ENCODE measurements at places on chromosomes 12 and 14. TPM values are rescaled to one million over a fixed set of nuclear protein-coding genes. Genes with fewer than 3 reads are reported as not detected.

GZMB gene
- 0.78 TPM for total RNA-seq

INHBC gene
- not detected for total RNA-seq

SPX gene
- total RNA-seq, result not detected

SLC6A12 gene
- 1.8 TPM for total RNA-seq

RAB15 gene
- 7.8 TPM for total RNA-seq

SOS2 gene
- 38.7 TPM for total RNA-seq

NPAS3 gene
- not detected for total RNA-seq

DNA sequence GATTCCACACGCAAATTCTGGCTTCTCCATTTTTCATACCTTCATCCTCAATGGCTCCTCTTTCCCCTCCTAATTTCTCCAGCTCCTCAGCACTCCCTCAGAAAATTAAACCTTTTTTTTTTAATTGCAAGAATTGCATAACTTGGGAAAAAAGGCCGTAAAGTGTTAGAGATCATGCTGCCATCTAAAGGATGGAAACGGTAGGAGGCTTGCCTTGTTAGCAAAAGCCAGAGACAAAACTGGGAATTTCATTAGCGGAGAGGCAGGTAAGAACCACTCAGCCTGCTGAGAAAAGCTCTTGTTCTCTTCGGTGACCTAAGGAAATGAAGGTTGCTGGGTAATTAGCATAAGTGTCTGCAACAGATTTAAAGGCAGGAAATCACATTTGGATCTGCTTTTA lies 204.3 kb downstream of the AEBP2 start:
- no peak overlapping the region for H3K27ac ChIP-seq
- no peaks in the 10 kb centered on the region for H3K27me3 ChIP-seq

- peaks cover 11% of the 10 kb centered on the region for H3K4me1 ChIP-seq
- no peak for DNase-seq
- no peak overlapping the region for H3K27ac ChIP-seq
- H3K4me3 ChIP-seq, result peak overlapping the region; percentile 61
- H3K27me3 ChIP-seq, result peaks cover 5% of the 10 kb centered on the region
- H3K36me3 ChIP-seq, result no peaks in the 10 kb centered on the region
Measured at GRCh38 chr12:116693286-116694227, 44.3 kb downstream of the SPRING1 start.

- no peak overlapping the region for H3K27ac ChIP-seq
- no peaks in the 10 kb centered on the region for H3K4me1 ChIP-seq
- H3K4me3 ChIP-seq, result no peak overlapping the region
- no peaks in the 10 kb centered on the region for H3K36me3 ChIP-seq
- H3K27me3 ChIP-seq, result no peaks in the 10 kb centered on the region
Measured at GRCh38 chr12:4135919-4136605, 137.5 kb upstream of the CCND2 start.

DNA sequence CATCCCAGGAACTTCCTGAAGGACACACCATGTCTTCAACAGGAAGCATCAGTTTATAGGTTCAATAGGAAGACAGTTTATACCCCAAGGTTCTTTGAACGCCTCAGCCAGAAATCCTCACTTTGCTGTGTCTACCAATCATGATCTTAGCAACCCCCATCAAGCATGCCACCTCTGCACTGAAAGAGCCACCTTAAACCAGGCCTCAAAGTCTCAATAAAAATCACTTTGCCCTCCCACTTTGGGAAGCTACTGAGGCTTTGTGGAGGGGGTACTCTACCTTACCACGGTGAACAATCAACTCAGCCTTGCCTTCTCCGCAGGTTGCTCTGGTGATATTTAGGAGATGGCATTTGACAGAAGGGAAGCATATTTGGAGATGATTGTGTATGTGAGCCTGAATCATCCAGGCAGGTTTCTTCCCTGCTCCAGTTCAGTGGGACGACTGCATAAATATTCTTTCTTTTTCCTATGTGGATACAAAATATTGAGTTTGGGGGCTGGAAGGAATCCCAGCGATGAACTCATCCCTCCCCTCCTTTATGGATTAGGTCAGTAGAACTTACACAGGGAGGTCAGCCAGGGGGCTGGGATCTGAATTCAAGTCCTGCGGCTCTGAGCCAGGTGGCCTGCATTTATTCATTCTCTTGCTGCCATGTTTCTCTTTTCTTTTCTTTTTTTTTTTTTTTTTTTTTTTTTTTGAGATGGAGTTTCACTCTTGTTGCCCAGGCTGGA lies 42.8 kb upstream of the VASH1 start:
- no peak overlapping the region for H3K27ac ChIP-seq
- no peak for DNase-seq
- no peaks in the 10 kb centered on the region for H3K36me3 ChIP-seq
- no peaks in the 10 kb centered on the region for H3K27me3 ChIP-seq
- H3K4me1 ChIP-seq, result no peaks in the 10 kb centered on the region

- no peaks in the 10 kb centered on the region for H3K36me3 ChIP-seq
- no peaks in the 10 kb centered on the region for H3K27me3 ChIP-seq
- no peak for DNase-seq
- no peak overlapping the region for H3K27ac ChIP-seq
- H3K4me3 ChIP-seq, result no peak overlapping the region
Measured at GRCh38 chr14:89773644-89774316, 180.8 kb downstream of the EFCAB11 start.

- H3K27ac ChIP-seq, result peak overlapping the region; percentile 97
- DNase-seq, result no peak
- peaks cover 18% of the 10 kb centered on the region for H3K36me3 ChIP-seq
- H3K4me1 ChIP-seq, result peaks cover 16% of the 10 kb centered on the region
Measured at GRCh38 chr12:103956509-103957027, 9.1 kb upstream of the TDG start.

DNA sequence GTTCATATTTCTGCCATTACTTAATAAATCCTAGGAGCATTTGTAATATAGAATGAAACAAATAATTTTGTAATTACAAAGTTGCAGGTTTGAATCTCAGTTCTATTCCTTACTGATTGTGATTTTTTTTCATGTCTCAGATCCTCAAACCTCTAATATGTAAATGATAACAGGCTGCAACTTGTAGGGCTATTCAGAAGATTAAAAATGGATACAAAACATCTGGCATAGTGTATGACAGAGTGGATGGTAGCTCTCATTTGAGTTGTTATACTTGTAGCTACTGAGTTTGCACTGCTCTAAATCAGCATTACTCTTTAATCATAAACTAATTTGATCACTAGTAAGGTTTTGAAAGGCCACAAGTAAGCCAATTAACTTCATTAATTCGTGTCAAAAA lies 406.3 kb upstream of the MGAT4C start:
- no peak overlapping the region for H3K27ac ChIP-seq
- DNase-seq, result no peak
- H3K36me3 ChIP-seq, result no peaks in the 10 kb centered on the region
- H3K27me3 ChIP-seq, result no peaks in the 10 kb centered on the region
- no peak overlapping the region for H3K4me3 ChIP-seq
- H3K4me1 ChIP-seq, result no peaks in the 10 kb centered on the region

- peak; percentile 7 for DNase-seq
- H3K27ac ChIP-seq, result no peak overlapping the region
- peaks cover 11% of the 10 kb centered on the region for H3K4me1 ChIP-seq
- no peaks in the 10 kb centered on the region for H3K27me3 ChIP-seq
- H3K36me3 ChIP-seq, result no peaks in the 10 kb centered on the region
Measured at GRCh38 chr14:96146131-96146771, 58.4 kb upstream of the BDKRB2 start.

DNA sequence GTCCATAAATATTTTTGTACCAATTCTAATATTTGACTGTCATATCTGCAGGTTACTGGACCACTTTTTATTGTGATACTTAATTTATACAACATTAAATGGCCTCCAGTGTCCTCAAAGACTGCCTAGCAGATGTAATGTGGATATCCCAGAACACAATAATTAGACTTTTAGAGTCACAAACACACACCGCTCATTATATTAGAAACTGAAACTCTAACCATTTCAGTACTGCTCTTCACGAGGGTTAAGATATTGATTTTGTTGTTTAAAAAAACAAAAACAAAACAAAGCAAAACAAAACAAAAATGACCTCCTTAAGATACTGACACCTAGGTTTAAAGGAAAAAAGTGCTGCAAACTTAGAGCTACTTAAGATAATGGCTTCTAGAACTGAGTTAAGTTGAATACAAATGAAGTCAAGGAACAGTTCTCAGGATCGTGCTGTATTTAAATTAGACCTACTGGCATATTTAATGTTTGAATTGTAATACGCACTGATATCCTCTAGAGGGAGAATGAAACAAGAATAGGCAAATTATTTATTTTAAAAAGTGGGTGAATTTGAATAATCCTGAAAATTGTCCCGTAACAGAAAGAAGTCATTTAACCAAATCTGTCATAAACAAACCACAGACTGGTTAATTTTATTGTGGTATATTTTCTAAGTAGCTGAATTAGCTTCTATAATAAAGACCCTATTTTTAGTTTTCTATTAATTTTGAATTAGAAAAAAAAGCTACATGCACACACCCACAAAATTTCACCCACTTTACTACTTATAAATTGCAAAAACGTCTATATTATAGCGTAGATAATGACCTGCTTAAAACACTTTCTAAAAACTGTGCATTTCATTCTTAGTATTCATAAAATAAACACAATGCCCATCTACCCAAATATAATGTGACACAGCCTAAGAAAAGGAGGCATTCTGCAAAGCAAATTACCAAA lies 395.2 kb upstream of the DCN start:
- H3K4me1 ChIP-seq, result no peaks in the 10 kb centered on the region
- DNase-seq, result no peak
- H3K27ac ChIP-seq, result no peak overlapping the region
- H3K36me3 ChIP-seq, result no peaks in the 10 kb centered on the region
- H3K4me3 ChIP-seq, result peak overlapping the region; percentile 46
- no peaks in the 10 kb centered on the region for H3K27me3 ChIP-seq

- no peaks in the 10 kb centered on the region for H3K4me1 ChIP-seq
- DNase-seq, result no peak
- no peak overlapping the region for H3K27ac ChIP-seq
- H3K27me3 ChIP-seq, result no peaks in the 10 kb centered on the region
- no peaks in the 10 kb centered on the region for H3K36me3 ChIP-seq
Measured at GRCh38 chr14:81980601-81981306, 447.1 kb upstream of the SEL1L start.

- no peaks in the 10 kb centered on the region for H3K36me3 ChIP-seq
- peak; percentile 24 for DNase-seq
- no peaks in the 10 kb centered on the region for H3K27me3 ChIP-seq
Measured at GRCh38 chr14:55129086-55129427, at the start of gene LGALS3. LGALS3 (plus strand) TSS chr14:55129252; CDS start chr14:55137374, 8,122 bp downstream.

DNA sequence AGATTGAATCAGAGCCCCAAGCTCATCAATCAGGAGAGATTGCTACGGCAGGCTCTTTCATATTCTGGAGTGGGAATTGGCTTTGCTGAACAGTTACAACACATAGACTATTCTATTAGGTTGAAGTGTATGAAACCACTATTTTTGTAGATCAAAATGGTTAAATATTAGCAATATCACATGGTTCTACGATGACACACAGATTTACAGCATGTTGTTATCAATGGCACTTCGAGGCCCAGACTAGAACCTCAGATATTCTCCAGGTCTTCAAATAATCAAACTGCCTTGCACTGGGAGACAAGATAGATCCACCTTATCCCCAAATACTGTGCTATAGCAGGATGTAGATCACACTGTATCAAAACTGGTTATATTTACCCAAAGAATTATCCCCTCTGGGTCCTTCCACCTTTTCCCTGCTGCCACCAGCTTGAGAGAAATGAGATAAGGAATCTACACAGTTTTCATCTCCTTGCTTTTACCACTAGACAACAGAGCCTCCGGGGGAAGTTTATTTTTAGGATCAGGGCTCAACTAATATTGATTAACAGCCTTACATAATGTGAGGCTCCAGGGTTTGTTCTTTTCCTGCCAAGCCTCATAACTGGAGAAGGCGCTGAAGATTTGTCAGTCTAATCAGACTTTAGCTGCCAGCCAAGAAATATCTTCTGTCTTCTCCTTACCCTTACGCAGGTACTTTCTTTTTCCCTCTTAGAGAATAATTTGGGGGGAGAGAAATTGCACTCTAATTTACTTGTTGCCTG lies 507.1 kb downstream of the DIO2 start:
- H3K4me3 ChIP-seq, result no peak overlapping the region
- DNase-seq, result no peak
- no peaks in the 10 kb centered on the region for H3K4me1 ChIP-seq
- H3K27ac ChIP-seq, result no peak overlapping the region
- H3K27me3 ChIP-seq, result no peaks in the 10 kb centered on the region
- no peaks in the 10 kb centered on the region for H3K36me3 ChIP-seq

GRCh38 chr14:66496911-66497310 lies 10.7 kb downstream of the CCDC196 start:
- H3K36me3 ChIP-seq, result no peaks in the 10 kb centered on the region
- H3K27me3 ChIP-seq, result no peaks in the 10 kb centered on the region
- H3K4me1 ChIP-seq, result no peaks in the 10 kb centered on the region
- no peak overlapping the region for H3K27ac ChIP-seq
- DNase-seq, result no peak

- peaks cover 3% of the 10 kb centered on the region for H3K36me3 ChIP-seq
- H3K27me3 ChIP-seq, result no peaks in the 10 kb centered on the region
Measured at GRCh38 chr14:63715360-63715759, 12.5 kb downstream of the SGPP1 start.

DNA sequence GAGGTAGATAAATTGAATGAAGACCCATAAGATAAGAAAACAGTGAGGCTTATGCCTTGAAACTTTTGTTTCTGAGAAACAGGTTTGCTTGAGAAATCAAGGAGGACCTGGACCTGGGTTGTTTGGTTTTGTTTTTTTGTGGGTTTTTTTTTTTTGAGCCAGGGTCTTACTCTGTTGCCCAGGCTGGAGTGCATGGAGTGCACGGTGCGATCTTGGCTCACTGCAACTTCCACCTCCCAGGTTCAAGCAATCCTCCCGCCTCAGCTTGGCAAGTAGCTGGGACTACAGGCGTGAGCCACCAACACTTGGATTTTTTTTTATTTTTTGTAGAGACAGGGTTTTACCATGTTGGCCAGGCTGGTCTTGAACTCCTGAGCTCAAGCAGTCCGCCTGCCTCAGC lies 9.0 kb upstream of the PPTC7 start:
- no peak for DNase-seq
- peaks cover 3% of the 10 kb centered on the region for H3K4me1 ChIP-seq
- no peak overlapping the region for H3K4me3 ChIP-seq
- H3K27me3 ChIP-seq, result no peaks in the 10 kb centered on the region
- no peaks in the 10 kb centered on the region for H3K36me3 ChIP-seq

DNA sequence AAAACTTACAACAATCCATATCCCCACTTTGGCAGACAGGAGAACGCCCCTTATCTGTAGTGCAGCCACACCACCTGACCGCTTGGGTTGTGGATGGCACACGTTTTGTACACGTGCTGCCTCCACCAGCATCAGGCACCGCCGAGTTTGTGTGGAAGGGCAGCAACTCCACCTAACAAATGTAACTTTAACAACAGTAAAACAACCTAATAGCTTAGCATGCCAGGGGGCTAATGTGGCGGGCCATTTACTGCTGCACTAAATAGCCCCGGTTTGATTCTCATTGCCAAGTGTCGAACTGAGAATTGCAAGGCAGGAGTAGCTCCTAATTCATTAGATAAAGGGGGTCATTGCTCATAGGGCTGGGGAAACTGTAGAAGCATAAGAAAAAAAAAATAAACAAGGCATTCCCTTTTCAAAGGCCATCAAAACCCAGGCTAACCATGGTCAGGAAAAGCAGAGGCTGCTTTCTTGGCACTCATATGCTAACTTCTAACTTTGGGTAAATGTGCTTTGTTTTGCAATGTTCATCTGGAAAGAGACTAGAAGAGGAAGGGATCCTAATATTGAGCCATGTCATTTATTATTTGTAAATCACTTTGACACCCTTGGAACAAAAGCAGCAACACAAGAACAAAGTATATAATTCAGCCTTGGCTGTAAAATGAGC lies 279.7 kb upstream of the SOX5 start:
- no peak overlapping the region for H3K27ac ChIP-seq
- H3K27me3 ChIP-seq, result no peaks in the 10 kb centered on the region
- no peaks in the 10 kb centered on the region for H3K36me3 ChIP-seq
- peaks cover 38% of the 10 kb centered on the region for H3K4me1 ChIP-seq

Data from thoracic aorta (tissue), 2 donors.